Sigmoid colon (tissue), 7 donors: ENCODE measurements at places on chromosomes 4 and X.

DNA sequence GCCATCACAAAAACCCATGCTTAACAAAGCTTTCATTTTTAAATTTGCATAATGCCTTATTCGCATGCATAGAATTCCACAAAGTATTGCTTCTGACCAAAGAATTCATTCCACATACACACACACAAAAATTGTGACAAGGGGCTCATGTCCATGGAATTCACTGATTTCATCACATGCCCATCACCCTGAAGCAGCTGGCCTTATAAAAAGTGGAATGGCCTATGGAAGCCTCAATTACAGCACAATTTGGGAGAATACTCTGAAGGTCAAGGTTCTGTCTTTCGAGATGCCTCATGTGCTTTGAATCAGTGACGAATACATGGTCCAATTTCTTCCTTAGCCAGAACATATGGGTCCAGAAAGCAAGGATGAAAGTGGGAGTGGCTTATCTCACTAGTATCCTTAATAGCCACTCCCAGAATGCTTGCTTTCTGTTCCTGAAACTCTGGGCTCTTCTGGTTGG is 165.7 kb downstream of the KDR start:
- DNase-seq: no peak

DNA sequence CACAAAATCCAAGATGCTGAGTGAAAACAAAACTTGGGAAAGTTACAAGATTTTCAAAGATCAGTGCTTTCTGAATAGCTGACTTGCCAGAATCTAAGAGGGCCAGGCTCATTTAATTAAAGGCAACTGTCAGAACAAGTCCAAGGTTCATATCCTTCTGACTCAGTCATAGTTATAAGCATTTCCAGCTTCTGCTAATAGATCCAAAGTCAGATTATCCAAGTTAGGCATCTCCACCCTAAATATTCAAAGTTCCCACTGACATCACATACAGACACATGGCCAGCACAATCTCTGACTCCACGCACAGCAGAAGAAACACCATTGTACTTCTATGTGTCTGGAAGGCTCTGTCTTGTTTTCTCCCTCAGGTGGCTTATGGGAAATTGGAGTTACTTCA is 41.8 kb downstream of the GASK1B start:
- no peak for DNase-seq

DNA sequence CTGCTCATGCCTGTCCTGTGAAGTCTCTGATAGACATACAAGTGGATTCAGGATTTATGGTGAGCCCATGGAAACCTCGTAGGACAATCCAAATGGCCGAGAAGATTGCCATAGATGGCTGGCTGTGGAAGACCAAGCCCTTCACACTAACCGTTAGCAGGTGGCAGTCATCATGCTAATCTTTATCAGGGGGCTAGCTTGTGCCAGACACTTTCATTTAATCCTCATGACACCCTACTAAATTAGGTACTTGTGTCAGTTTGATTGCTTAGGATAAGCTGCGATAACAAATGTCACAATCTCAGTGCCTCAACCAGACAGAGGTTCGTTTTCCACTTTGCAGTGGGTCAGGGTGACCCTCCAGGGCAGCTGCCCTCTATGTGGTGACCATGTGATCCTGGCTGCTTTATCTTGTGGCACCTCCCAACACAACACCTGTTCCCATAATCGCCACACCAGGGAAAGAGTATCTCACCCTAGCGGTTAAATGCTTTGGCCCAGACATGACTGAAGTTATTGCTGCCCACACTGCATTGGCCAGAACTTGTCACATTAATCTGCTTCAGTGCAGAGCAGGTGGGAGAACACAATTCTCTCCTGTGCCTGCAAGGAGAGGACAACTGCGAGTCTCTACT is 60.8 kb downstream of the REPS2 start:
- no peak for DNase-seq

DNA sequence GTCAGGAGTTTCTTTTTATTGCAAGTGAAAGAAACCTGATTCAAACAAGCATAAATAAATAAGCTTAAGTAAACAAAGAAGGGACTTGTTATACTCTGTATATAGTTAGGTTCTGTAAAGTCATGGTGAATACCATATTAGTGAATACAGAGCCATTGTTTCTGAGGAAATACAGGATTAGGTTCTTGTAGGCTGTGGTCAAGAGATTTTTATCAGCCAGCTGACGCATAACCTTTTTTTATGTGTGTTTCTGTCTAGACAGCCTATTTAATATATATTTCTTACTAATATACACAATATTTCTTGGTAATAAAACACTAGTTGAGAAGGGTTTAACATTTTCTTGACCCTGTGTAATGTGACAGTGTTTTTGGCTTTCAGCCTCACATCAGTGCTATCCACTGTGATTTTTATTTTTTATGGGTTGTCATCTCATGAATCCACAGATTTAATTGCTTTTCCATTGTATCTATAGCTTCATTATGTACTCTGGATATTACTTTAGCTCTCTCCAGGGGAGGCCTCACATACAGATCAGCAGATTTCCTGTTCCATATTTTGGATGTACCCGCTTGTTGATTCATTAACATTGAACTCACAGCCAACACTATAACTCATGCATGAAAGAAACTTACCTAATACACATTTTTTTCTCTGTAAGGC is 8.0 kb downstream of the HERC3 start:
- DNase-seq: no peak

- no peak for DNase-seq
These were observed 8.1 kb downstream of the ARHGAP36 start for GRCh38 chrX:131066237-131066636.
